ENCODE measurements at places on chromosomes 13 and 19.

- DNase-seq: no peak
Observed at GRCh38 chr19:6579450-6580178, 11.3 kb downstream of the CD70 start.

DNA sequence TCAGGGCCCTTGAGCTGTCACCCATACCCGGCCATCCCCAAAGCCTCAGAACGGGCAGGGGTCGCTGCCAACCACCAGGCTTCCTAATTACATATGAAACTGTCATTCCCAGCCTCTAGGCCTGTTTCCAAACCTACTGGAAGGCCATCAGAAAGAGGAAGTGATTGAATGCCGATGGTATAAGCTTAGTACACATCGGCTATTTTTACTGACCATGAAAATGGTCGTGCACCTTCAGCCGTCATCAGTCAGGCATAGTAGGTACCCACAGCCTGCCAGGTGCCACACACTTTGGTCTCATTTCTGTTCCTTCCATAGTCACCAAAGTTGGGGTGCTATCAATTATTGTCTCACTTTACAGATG lies 10.2 kb downstream of the KRI1 start:
- DNase-seq: no peak

DNA sequence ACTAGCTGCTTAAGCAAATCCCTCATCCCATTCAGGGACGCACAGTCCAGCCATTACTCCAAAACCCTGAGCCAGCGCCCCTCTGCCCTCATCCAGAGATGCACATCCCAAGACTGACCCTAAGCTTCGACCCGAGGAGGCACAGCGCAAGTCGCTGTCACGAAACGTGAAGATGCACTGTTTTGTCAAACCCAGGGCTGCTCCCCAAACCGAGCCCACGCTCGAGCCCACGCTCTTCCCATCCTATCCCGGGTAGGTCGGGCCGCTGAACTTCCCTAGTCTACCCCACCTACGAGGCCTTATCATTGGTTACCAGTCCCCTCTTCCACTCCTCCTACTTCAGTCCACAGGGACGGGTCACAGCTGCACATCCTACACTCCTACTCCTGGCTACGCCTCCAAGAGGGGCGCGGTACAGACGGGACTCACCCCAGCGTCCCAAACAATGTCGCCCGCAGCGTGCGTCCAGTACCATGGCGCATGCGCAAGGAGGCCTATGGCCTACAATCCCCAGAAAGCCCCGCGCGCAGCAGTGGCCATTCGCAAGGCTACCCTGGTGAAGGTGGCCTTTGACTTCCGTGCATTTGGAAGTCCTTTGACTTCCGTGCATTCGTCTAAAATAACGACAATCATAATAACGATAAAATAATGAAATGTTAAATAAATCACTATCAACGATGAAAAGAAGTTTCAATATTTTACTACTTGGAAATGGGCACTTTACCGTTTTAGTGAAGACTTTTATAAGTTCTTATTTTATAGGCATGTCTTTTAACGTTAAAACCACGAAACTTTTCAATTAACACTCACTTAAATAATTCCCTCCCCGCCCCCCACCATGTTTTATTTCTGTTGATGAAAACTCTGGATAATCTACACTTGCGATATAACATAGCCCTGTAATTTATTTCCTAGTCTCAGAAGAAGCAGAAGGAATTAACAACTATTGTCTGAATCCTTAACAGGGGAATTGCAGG lies at the start of gene ZNF285:
TSS of gene ZNF285 (minus strand) at position 470 of the 977 bp plus-strand sequence. CDS start 4,395 bp downstream, outside the sequence.
- peak; percentile 90 for DNase-seq

- no peak for DNase-seq
Observed at GRCh38 chr19:18437491-18438330, at the start of gene ISYNA1. Gene ISYNA1 (minus strand): TSS chr19:18438133. CDS start chr19:18437979, 154 bp downstream.

- no peak for DNase-seq
Observed at GRCh38 chr13:34358811-34359513, 541.0 kb downstream of the RFC3 start.

- DNase-seq: no peak
Observed at GRCh38 chr19:19342086-19343015, 21.7 kb downstream of the MAU2 start.

DNA sequence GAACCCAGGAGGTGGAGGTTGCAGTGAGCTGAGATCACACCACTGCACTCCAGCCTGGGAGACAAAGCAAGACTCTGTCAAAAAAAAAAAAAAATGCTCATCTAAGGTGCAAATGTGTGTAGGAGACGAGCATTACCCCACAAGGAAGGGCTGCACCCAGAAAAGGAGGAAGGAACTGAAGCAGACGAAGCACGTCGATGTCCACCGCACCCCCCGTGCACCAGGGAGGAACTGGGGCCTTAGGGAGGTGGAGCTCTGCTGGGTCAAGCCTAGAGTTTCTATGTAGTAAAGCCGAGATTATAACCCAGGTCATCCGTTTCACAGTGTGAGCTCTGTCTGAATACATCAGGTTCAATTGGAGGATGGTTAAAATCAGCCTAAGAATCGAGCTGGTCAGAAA lies 1.1 kb downstream of the VSTM1 start:
- DNase-seq: no peak
